ENCODE measurements at places on chromosomes 12 and 14.

- DNase-seq, result no peak
These were observed 12.5 kb downstream of the ISM2 start for GRCh38 chr14:77485901-77486678.

- no peak for DNase-seq
These were observed 4.2 kb downstream of the DENND5B start for GRCh38 chr12:31586728-31587127.

GRCh38 chr12:42462486-42462885 lies 127.1 kb downstream of the PRICKLE1 start:
- DNase-seq, result no peak

DNA sequence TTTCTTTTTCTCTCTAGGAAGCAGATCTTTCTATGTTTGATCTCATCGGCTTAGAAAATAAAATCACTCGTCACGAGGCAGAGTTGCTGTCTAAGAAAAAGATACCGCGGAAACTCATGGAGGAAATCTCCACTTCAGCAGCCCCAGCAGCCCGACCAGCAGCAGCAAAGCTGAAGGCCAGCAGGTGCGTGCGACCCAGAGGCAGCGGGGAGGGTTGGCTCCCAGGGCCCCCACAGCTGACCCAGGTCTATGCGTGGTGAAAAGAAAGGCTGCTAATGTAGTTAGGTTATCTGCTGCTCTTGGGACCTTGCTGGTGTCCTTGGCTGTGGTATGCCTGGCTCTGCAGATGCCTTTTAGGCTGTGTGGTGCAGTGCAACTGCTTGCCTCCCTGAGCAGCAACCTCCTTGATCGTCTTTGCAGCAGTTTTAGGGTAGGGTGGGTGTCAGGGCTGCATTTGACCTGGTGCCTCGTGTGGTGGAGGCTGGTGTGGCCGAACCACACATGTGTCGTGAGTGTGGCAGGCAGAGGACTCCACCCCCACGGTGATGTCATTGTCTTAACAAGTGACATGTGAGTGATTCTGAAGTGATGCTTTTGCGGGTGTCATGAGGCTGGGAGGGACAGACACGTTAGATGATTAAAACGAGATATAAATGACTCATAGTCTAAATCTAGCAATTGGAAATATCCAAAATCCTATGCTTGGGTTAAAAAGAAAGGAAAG lies 68.6 kb downstream of the EP400 start:
- no peak for DNase-seq

DNA sequence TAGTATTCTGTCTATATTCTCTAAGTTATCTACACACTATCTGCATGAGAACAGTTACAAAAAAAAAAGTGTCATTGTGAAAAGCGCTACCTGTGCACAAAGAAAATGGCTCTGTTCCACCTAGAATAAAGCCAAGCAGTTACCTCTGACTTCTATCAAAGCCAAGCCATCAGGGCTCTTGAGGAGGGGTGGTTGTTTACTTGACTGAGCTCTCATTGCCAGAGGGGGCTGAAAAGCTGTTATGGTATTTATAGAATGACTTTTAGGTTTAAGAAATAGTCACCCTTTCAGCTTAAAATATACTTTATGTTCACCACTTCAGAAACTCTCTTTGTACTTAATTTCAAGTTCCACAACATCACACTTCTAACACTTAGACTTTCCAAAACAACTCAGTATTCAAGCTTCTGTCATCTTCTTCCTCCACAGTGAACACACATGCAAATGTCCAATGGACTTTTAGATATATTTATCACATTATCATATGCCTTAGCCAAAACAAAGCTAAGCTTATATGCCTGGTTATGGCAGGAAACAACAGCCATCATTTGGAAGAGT lies 7.5 kb downstream of the ITPR2 start:
- no peak for DNase-seq

DNA sequence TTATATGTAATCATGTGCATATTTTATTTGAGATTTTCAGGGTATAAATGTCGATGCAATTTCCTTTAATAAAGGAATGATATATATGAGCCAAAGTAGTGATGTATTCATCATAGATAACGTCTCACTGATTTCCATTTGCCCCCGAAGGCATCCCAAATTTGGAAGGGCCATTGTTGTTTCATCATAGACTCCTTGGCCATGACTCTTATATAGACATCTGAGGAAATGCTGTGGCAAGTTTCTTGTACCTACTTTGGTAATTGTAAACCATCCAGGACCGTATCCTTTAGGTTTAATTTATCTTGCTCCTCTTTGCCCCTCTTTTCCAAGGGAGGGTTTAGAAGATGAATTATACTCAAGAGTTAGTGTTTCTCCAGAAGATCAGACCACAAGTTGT lies 84.7 kb downstream of the SAMD4A start:
- no peak for DNase-seq

GRCh38 chr14:76446486-76446885 lies 70.5 kb downstream of the ESRRB start:
- no peak for DNase-seq

- no peak for DNase-seq
These were observed 5.0 kb upstream of the SLC38A4 start for GRCh38 chr12:46830731-46831334.

- DNase-seq, result no peak
These were observed 74.6 kb downstream of the PPP2R5C start for GRCh38 chr14:101836135-101836534.

DNA sequence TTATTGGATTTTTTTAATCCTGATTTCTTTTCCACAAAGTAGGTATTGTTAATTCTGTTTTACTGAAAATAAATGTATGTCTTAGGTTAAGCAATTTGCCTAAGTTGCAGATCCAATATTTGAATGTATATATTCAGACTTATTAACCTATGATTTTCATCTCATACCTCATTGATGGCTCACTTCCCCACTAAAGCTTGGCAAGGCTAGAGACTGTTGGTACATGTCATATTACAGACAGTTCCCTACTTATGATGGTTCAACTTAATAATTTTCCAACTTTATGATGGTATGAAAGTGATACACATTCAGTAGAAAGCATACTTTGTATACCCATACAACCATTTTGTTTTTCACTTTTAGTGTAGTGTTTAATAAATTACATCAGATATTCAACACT lies 33.2 kb upstream of the KCNH3 start:
- no peak for DNase-seq

GRCh38 chr14:48253020-48253419 lies 577.6 kb upstream of the MDGA2 start:
- no peak for DNase-seq

DNA sequence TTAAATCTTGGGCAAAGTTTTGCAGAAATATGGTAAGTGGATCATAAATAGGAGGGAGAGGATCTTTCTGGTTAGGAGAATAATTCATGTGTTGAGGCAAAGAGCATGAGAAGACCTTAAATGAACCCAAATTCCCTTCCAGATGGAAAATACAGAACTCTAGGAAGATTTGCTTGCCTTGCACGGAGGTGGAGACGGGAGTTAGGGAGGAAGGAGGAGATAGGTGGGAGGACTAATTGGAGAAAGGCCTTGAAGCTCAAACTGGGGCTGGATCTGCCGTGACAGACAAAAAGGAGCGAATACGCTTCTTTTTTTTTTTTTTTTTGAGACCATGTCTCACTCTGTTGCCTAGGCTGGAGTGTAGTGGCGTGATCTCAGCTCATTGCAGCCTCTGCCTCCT lies 5.9 kb downstream of the GPRC5A start:
- no peak for DNase-seq

DNA sequence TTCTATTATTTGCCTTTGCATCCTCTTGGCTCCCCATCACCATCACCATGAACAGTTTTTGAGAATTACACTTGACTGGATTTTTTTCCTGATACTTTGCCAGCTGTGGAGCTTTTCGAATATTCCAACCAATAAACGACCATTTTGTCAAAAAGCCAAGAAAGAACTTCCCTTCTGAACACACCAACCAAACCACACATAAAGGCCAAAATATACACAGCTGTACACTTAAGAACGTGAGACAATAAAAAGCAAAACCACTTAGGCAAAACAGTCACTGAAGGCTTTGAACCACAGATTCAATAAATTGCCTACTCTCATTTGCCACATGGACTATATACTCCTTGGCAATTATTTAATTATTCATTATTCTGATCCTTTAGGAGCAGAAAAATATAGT lies 1.1 kb downstream of the C14orf93 start:
- no peak for DNase-seq

- no peak for DNase-seq
These were observed 24.1 kb downstream of the SLC4A8 start for GRCh38 chr12:51448618-51449256.

GRCh38 chr14:72617391-72618031 lies 276.4 kb downstream of the DPF3 start:
- no peak for DNase-seq

DNA sequence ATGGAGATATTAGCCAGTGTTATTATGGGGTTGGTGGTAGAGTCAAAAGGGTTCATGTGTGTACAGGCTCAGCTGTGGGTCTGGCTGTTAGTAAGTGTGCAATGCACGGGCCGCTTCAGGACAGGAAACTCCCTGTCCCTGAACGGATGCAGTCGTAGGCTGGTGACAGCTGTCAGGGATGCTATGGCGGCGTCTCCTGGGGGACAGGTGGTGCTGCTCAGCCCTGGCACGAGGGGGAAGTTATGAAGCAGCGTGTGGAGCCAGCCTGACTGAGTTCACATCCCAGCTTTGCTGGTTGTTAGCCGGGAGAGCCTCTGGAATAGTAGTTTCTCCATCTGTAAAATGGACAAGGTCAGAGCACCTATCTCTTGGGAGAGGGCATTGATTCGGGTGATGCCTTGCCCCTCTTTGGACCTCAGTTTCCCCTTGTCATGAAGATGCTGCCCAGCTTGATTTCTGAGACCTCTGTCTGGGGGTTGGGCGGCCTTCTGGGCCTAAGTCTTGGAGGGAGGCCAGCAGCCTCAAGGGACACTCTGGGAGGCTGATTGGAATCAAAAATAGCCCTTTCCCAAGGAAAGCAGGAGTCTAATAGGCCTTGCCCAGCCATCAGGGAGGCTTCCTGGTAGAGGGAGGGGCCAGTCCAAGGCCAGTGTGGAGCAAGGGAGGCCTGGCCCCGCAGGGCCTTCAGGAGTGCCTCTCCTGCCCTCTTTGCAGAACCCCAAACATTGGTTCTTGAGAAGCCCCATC lies 7.1 kb downstream of the ASB2 start:
- DNase-seq, result no peak

DNA sequence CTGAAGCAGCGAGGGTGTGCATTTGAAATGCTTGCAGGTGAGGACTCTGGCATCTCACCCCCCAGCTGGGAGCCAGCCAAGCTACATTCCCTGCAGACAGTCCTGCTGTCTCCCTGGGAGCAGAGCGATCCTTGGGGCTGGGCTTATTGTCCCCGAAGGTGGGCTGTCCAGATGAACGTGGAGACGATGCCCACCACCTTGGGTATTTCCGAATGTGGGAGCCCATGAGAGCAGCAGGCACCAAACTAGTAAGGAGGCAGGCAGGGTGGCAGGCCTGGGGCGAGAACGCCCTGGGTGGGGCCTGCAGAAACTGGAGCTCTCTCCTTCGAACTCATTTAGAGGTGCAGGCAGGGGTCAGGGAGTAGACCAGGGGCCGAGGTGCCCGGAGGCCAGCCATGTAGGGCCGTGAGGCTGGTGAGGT lies 18.5 kb downstream of the ZBTB42 start:
- no peak for DNase-seq

- DNase-seq, result no peak
These were observed 88.8 kb downstream of the TMX1 start for GRCh38 chr14:51328772-51329353.

- no peak for DNase-seq
These were observed 341 bp downstream of the ZNF10 start for GRCh38 chr12:133130808-133131128.

DNA sequence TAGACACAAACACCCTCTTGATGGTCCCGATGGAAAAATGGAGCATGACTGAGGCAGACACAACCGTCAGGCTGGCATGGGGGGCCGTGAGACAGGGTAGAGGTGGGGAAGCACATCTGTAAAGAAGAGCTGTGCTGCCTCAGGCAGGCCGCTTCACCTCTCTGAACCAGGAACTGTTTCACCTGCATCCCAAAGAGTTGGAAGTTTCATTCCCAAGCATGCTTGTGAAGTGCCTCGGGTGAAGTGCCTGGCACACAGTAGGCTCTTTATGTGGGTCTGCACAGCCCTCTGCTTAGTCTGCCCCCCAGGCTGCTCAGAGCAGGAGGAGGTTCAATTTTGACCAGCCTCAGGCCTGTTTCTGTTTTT lies 685 bp upstream of the SERPINA1 start:
- no peak for DNase-seq

DNA sequence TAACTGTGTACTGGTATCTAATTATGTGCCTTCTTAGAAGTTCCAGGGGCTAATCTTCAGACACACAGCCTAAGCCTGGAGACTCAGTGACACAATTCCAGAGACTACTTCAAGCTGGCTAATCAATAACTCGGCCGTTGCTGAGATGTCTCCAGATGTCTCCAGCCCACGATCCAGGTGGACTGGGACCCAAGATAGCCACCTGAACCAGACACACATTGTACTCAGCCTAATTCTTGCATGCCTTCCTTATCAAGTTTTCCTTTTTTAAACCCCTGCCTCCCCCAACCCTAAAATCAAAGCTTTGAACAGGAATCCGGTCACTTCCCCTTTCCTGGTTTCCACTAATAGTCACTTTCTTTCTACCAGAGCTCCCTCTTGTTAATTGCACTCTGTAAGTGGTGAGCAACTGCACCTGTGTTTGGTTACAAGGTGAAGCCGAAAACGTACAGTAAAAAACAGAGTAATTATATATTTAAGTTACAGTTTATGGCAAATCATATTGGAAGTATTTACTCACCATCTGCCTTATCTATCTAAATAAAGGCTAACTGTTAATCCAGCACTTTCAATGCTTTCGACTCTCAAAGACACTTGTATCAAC lies 39.8 kb upstream of the PTGDR start:
- no peak for DNase-seq

GRCh38 chr14:90140956-90141316 lies 79.1 kb downstream of the KCNK13 start:
- no peak for DNase-seq

DNA sequence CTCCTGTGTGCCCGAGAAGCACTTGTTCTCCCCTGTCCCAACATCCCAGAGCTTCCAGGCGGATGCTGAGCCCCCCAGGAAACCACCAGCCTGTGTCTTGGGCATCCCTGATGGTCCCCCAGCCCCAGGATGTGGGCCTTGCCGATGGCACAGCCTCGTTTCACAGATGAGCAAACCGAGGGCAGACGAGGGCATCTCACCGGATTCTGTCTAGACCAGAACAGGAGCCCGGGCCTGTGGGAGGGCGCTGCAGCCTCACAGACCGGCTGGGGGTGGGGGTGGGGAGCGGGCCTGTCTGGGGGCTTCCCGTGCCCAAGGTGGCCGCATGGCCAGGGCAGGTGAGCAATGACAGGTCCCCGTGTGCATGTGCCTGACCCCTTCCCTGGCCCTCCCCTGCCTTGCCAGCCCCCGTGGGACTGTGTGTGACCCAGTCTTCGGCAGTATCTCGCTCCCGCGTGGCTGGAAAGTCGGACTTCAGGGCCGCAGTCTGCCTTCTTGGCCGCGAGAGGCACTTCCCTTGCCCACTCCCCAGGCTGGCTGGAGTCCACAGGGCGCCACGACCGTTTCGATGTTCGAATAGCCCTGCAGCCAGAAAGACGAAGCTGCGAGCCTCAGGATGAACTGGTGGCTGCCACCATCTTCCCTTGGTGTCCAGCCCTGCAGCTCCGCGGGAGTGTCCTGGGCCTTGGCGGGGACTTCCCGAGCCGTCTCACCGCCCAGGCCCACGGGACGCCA lies 8.9 kb downstream of the RFLNA start:
- no peak for DNase-seq

GRCh38 chr12:58773986-58774385 lies 146.3 kb downstream of the LRIG3 start:
- no peak for DNase-seq

Measured in HCT116 (cell line).